ENCODE measurements at places on chromosomes 7 and 10.

DNA sequence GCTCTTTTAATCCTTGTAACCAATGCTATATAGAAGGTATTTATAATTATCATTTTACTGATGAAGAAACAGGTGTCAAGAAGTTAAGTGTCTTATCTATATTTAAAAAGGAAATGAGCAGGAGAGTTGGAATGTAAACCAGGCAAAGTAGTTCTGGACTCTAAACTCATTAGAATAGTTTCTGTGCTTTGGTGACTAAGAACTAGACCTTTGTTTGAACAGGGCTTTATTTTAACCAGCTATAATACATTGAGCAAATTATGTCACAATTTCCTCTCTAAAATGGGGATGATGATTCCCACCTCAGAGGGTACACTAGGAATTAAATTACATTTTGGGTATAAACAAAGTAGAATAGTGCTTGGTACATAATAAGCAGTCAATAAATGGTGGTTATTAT, 236.0 kb downstream of the MAGI2 start:
- peak; percentile 20 for DNase-seq

DNA sequence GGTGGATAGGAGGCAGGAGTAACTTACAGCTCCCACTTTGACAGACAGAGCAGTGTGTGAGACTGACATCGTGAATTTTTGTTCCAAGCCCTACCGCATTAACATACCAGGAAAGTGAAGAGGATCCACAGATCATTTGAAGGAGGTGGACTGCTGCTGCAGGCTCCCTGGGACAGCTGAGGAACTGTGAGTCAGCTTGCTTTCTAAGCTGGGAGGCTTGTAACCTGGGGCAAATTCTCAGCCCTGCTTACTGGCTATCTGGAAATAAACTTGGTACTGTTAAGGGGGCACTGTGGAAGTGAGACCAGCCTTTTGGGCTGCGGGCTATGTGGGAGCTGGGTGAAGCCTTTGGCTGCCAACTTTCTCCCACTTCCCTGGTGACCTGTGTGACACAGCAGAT, 1202.5 kb downstream of the DNAJB9 start:
- peak; percentile 51 for DNase-seq

DNA sequence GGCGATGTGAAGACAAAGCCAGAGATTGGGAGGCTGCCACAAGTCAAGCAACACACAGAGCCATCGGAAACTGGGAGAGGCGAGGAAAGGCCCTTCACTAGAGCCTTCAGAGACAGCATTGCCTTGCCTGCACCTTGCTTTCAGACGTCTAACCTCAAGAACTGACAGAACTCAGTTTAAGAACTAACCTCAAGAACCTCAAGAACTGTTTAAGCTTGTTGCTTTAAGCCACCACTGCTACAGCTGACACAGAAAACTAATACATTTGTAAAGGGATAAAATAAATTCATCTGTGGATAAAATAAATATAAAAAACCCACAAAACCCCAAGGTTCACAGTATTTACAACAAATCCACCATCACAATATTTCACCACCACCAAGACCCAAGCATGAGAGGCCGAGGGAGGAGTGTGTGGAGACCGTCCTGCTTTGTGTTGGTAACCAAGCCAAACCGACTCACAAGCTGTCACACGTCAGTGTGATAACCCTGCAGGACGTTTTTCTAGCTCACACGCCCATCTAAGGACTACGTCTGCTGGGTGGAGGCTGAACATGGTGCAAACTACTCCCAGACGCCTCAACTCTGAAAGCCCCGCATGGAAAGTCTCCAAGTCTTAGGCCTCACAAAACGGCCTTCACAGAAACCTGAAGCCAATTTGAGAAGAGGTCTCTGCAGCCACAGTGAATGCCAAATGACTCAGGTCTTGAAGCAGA, 116.8 kb downstream of the ABLIM1 start:
- DNase-seq = peak; percentile 49

DNA sequence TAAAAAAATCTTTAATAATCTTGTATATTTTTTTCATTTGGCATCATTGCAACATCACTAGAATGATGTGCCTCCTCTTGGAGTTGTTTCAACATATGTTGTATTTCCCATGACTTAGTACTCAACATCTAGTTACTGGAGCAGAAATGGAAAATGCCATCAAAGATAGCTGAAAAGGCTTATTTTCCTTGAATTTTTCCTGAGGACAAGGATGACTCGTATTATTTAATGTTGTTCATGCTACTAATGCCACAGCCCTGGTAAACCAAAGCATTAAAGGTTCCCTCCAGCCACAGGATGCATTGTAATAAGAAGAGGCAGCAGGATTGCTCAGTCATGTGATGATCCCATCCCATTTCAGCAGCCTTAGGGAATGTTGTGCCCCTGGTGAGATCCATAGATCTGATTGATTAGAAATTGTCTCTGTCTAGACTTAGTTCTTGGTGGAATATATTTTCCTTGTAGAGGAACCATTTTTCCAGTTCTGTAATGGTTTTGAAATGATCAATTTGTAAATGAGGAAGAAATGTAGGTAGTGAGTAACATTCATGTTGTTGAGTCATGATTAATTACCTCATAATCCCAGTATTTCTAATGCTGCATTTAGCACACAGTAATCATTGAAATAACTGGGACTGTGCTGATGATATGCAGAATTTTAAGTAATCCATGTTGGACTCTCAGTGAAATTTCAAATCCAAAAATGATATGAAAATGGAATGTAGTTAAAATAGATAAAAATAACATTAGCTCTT, 91.3 kb upstream of the SMIM30 start:
- peak; percentile 41 for DNase-seq

GRCh38 chr7:70775570-70776156, 356.3 kb upstream of the GALNT17 start:
- DNase-seq = peak; percentile 17
